ENCODE measurements at places on chromosomes 6 and 20.

DNA sequence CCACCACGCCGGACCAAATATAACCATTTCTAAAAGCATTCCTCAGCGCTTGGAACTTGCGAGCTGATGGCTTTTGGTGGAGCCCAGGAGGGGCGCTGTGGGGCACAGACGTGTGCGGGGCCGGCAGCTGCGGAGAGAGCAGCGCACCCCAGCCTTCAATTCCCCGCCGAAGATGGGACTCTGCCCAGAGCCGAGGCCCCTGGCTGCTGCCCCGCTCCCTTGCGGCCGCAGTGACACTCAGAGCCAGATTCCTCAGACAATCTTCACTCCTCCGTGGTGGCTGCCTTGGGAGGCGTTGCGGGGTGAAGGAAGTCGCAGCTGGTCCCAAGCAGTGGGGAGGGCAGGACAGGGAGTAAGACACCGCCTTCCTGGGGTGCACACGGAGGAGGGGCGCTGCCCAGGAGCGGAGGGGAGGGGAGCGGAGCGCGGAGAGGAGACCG is 87.7 kb downstream of the TMEM242 start:
- no peak for DNase-seq

- no peak for DNase-seq
Observed at GRCh38 chr6:36938536-36938935, 16.0 kb upstream of the PI16 start.

GRCh38 chr6:109291902-109292301 is 90.4 kb downstream of the CD164 start:
- DNase-seq, result no peak

- no peak for DNase-seq
Observed at GRCh38 chr20:21083825-21084325, 22.3 kb downstream of the LINC00237 start.

DNA sequence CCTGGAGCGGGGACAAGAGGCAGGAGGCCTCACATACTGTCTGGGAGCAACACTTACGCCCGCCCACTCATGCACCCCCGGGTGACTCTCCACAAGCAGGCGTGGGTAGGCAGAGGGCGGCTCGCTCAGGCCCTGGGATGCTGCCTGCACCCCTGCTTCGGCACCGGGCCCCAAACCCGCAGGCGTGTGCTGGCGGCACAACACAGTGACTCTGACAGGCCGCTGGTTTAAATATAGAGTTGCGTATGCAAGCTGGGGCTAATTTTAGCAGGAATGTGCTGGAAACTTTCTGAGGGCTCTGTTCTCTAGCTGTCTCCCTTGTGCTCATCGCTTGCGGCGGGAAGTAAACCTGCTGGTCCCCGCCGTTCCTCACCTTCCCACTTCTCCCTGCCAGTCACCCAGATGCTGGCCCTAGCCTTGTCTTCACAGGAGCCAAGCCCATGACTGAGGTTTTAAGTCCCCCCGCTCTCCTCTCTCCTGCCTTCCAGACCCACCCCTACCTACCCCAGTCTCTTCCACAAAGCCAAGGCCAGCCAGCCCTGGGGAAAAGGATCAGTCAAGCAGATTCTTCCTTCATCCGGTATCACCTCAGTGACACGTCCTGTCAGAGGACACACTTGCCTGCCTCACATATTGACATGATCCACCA is 94.5 kb upstream of the FOXP4 start:
- DNase-seq, result no peak

DNA sequence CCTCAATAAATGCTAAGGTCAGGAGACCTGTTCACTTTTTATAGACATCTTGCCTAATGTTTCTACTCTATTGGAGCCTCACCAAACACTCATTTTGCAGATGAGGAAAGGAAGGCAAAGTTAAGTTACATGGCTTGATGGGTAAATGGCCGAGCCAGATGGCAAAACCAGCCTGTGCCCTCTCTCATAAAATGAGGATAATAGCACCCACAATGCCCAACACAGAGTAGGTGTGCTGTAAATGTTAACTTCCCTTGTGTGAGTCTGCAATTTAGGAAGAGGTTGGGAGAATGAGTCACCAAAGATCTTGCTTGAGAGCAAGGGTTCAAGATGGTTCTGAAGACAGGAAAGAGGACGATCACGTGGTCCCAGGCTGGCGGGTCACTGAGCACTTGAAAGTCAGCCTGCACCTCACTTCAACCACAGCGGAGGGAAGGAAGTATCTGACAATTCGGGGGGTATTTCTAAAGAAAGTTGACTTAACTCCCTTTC is 3.3 kb downstream of the KCNK5 start:
- peak; percentile 54 for DNase-seq

DNA sequence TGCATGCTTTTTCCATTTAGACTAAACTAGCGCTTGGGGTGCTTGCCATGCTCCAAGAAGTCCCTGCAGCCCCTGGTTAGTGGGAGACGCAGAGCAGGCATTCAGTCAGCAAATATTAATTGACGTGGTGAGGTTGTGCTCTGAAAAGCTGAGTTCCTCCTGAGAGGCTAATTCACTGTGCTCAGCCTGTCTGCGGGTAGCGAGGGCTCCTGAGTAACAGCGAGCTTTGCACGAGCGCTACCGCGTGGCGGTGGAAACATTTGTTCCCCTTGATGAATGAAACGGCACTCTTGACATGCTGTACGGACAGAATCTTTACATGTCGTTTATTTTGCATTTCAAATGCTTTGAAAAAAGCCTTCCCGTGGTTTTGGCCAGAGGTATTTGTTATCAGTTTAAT is 170.6 kb upstream of the AGPAT4 start:
- no peak for DNase-seq

DNA sequence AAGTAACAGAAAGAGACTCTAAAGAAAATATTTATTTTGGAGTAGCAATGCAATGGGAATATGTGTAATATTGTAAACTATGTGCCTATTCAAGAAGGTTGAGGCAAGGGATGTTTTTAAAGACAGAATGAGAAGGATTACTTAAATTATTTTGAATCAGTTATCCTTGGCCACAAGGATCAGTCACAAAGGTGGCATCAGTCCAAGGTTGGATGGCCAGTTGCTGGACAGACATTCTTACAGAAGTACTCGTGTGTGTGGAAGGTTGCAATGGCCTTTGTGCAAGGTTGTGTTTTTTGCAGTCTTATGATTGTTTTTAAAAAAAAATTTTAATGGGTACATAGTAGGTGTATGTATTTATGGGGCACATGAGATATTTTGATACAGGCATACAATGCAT is 2.0 kb downstream of the QRSL1 start:
- no peak for DNase-seq

DNA sequence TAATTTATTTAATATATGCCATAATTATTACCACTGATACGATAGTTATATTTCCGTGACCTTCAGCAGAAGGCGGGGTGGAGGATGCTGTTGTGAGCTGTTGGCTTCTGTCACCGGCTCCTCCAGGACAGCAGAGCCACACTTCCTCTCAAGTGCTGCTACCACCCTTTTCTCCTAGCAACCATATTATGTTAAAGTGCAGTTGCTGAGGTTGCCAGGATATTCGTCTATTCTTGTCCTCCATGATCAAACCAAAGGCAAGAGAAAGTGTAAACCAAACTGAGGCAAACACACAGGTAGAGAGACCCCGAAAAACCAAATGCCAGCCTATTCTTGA is 27.8 kb downstream of the RGS17 start:
- DNase-seq, result no peak

- DNase-seq, result no peak
Observed at GRCh38 chr20:61569825-61570224, 317.8 kb downstream of the CDH4 start.

GRCh38 chr6:27879837-27880236 is 32.4 kb downstream of the OR2B2 start:
- DNase-seq, result no peak

DNA sequence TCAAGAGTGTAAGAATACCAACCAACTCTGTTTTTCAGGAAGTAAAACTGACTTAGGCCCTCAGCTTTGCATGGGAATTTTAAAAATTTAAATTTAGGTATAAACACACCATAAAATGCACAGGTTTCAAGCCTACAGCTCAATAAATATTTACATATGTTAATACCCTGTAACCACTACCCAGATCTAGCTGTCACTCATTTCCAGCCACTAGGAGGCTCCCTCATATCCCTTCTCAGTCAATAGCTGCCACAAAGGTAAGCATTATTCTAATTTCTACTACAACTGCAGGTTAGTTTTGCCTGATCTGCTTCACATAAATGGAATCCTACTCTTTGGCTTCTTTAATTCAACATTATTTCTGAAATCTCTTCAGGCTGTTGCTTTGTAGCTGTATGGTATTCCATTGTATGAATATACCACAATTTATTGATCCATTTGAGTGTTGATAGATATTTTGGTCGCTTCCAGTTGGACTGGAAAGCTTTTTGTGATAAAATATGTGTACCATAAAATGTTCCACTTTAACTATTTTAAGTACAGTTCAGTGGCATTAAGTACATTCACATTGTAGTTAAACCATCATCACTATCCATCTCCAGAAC is 32.5 kb upstream of the MEI4 start:
- DNase-seq, result no peak

GRCh38 chr6:36570264-36570663 is 23.0 kb upstream of the STK38 start:
- no peak for DNase-seq

DNA sequence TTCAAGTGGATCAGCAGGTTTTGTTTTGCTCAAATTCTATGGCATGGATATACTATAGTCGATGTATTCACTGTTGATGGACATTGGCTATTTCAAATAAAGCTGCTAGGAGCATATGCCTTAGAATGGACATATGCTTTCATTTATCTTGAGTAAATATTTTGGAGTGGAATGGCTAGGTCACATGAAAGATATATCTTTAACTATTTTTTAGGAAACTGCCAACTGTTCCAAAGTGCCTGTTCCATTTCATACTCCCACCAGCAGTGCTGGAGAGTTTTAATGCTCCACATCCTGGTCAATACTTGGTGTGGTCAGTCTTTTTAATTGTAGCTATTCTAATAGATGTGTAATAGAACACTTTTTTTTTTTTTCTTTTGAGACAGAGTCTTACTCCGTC is 81.1 kb upstream of the PIM1 start:
- no peak for DNase-seq

GRCh38 chr6:46056906-46057529 is 41.4 kb upstream of the CLIC5 start:
- no peak for DNase-seq

DNA sequence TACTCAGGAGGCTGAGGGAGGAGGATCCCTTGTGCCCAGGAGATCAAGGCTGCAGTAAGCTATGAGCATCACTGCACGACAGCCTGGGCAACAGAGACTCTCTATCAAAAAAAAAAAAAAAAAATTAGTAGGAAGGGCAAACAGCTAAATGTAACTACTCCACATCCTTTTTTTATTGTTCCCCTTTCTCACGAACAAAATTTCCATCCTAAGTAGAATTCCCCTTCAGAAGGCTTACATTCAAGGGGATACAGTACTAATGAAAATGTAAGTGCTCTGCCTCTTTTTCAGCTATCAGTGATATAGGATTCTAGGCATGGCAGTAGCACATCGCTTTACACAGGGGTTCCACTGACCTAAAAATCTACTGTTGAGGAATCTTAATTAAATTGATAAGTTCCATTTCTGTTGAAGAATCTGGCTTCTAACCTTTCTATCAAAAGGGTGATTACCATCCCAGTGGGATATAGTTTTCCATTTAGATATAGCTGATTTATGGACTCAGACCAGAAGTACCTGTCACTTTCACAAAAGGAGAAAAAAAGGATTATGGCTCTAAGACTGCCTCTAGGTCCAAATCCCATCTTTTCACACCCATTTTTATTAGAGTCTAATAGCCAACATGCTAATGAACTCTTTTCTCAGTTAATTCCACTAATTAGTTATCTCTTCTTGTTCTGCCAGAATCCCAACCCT is 2.6 kb downstream of the B4GALT5 start:
- DNase-seq, result no peak

DNA sequence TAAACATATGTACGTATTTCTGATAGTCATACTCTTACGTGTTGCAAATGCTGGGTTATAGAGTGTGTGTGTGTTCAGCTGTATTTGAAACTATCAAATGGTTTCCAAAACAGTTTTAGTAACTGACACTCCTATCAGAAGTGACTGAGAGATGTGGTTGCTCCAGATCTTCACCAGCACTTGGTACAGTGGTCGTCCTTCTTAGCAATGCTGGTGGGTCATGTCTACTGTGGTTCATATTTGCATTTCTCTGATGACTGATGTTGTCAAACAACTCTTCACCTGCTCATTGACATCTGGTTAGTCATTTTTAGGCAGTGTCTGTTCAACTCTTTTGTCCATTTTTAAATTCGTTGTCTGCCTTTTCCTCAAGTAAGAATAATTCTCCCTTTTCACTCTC is 259.3 kb downstream of the KIF16B start:
- no peak for DNase-seq

DNA sequence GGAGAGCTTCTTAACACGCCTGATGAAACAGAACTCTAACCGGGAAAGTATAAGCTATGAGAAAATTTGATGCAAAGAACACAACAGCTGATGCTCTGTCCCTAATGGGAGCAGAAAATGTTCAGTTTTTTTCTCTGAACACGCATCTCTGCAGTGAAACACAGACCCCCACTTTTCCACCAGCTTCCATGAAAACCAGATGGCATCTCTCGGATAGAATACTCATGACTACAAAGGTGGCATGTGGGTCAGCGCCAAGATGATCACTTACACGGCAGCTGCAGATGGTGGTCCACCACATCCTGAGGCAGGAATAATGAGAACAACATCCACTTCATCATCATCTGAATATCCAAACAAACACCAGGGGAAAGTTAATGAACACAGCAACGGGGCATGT is 85.2 kb upstream of the CNR1 start:
- DNase-seq, result no peak
